Hypothalamus (tissue), 51 donors: ENCODE measurements at places on chromosomes 1 and 21.

GRCh38 chr1:234978397-234979295 is 150.0 kb downstream of the TOMM20 start:
- DNase-seq = peak; percentile 53

DNA sequence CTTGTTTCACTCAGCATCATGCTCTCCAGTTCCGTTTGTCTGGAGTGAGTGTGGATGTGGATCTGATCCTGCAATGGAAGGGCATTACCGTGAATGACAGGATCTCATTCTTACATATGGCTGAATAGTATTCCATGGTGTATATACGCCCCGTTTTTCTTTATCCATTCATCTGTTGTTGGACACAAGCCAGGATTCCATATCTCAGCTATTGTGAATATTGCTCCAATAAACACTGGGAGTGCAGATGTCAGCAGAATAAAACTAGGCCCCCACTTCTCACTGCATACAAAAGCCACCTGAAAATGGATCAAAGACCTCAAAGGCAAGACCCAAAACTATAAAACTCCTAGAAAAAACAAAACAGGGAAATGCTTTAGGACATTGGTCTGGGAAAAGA is 120.3 kb upstream of the TMPRSS2 start:
- DNase-seq = no peak

- no peak for DNase-seq
Observed at GRCh38 chr1:109091839-109092193, 1.3 kb downstream of the TMEM167B start.

DNA sequence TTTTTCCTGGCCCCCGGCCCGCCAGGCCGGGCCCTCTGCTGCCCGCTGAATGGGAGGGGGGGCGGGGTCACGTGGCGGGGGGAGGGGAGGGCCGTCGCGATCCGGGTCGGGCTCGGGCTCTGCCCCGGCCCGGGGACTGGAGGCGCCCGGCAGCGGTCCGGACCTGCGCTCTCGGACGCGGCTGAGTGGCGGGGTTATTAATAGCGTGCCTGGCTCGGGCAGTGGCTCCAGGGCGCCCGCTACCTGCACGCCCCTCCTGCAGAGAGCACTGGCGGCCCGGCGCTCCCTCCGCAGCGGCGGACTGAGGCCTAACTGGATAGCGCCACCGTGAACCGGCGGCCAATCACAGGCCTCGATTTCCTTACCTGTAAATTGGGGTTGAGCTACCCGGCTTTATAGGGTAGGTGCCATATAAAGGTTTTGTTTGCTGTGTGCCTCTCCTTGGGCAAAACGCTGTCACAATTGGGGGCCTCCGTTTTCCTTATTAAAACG is 28.1 kb downstream of the AHDC1 start:
- DNase-seq = peak; percentile 62

DNA sequence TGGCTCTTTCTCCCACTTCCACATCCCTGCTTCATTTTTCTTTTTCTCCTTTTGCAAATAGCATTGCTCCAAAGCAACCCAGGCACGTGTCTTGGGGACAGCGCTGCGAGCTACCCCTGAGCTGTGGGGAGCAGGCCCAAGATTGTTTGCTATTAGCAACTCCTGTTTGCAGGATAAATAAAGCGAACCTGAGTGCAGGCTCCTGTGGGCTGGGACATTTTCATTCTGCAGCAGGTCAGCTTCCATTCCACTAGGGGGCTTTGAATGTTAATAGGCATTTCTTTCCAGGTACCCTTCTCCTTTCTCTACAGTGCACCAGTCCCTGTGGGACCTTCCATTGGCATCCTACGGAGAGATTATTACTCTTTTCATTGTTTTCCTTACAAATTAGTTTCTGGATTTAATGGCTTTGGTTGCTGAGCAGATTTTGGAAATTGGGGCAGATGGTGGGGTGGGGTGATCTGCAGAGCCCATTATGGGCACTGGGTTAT is 54.0 kb downstream of the OLFML3 start:
- DNase-seq = no peak

DNA sequence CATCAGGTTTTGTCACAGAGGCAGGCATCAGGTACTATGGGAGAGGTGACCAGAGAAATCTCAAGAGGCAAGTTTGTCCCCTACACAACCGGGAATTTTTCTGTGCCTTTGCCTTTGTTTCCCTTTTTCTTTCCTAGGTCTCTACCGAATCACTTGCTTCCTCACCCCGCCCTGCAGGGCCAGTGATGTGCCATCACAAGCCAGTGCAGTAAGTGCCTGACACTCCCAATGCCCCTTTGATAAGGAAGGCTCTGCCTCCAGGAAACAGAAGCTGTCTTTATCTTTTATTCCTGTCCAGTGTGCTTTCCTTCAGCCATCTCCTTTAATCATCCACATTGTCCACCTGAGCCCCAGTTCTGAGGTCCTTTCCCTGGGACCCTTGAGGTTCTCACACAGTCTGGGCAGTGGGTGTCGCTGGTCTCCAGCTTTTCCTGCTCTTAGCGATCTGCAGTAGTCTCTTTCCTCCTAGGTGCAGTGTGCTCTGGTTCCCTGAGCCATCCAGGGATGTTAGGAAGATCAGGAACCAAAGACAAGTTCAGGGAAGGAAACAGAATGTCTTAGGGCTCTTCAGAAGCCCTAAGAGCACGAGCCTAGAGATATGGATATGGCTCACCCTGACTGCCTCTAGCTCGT is 36.6 kb downstream of the GJA5 start:
- no peak for DNase-seq

DNA sequence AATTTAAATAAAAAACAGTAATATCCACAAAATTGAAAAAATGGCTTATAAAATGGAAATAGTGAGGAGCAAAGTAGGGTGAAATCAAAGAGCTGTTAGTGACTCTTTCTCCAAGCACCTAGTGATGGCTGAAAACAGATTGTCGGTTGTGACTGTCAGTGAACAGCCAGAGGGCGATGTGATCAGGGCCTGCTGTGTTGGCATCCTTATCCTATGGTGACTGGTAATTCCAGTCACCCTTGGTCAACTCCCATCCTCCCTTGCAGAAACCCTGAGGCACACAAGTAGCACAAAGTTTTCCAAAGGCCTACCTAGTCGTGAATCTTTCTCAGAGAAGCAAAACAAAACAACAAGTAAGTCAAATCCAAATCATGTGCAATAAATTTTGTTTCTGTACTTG is 599.8 kb upstream of the CXADR start:
- no peak for DNase-seq

DNA sequence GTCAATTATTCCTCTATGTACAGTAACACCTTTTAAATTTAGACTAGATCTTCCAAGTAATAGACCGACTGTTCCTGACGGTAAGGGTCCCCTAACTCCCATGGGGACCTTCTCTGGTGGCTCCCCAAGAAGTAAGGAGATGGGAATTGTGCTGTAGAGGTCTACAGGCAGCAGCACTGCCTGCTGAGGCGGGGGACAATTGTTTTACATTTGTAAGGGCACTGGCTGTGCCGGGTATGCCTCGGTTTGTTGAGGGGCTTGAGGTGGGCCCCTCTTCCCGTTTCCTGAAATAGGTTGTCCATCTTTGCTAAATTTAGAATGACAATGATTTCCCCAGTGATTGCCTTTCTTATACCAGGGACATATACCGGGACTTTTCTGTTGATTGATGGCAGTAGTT is 13.1 kb upstream of the L1TD1 start:
- DNase-seq = no peak

- no peak for DNase-seq
Observed at GRCh38 chr21:38959692-38960061, 153.9 kb downstream of the ETS2 start.

- DNase-seq = no peak
Observed at GRCh38 chr1:14844356-14844755, 245.9 kb downstream of the KAZN start.

- no peak for DNase-seq
Observed at GRCh38 chr21:22292144-22292543, 1293.9 kb downstream of the NCAM2 start.

GRCh38 chr1:175630076-175630475 is 113.3 kb downstream of the TNR start:
- no peak for DNase-seq

- DNase-seq = peak; percentile 48
Observed at GRCh38 chr21:33948096-33948950, 32.7 kb upstream of the ATP5PO start.

DNA sequence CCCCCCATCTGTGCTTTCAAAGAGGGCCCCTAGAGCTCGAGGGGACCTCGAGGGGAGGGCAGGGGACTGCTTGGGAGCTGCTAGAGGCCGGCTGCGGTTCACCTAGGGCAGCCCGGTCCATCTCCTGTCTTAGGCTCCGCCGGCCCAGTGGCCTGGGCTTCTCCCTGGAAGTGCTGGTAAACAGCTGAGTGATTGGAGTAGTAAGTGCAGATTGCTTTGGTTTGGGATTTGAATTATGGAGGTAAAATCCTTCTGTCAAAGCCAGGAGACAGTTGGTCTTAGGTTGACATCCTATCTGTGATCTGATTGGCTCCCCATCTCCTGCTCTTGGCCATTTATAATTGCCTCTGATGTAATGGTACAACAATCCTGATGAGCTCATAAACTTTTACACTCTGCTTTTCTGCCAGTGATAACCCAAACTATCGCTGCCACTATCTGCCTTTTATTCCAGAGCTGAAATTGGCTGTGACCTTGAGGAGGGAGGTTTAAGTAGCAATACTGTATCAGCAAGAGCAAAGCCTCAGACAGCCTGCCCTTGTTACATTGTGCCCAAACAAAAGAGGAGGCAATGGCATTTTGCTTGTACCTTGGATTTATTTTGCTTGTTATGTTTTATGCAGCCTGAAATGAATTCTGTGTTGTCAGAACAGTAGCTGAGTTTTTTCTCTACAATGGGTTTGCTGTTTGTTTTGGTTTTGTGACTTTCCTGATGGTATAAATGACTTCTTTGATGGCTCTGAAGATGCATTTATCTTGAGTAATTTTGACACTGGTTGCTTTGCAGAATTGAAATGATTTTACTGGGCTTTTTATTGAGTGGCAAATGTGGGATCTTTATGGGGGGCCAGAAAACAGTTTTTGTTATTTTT is 2.4 kb downstream of the ARID1A start:
- peak; percentile 27 for DNase-seq

- no peak for DNase-seq
Observed at GRCh38 chr1:205576011-205576410, 55.8 kb downstream of the ELK4 start.

DNA sequence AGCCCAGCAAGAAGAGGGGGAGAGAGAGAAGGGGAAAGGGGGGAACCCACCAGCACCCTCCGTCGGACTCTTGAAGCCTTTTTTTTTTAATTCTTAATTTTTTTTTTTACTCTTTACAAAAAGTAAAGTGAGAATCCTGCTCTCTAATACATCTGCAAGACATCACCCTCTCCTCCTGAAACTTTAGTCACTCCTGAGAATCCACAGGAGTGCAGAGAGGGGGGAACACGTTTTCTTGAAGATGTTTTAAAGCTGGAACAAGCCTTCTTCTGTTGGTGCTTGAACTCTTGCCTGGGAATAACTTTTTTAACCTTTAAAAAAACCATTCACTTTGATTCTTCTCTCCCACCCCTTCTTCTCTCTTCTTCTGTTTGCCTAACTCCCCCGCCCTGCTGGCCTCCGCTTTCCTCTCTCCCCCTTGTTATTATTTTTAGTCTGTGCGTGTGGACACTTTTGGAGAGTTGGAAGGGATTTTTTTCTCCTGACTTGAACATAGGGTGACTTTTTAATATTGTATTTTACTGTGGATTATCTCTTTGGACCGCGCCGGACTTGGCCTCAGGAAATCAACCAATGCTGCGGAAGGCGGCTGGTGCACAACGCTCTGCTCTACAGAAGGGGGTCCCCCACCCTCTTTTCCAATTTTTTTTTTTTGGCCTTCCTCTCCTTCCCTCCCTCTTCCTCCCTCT is 383 bp upstream of the PRRX1 start:
- DNase-seq = no peak

GRCh38 chr1:68454534-68454933 is 4.8 kb upstream of the RPE65 start:
- DNase-seq = no peak

GRCh38 chr1:2179283-2180013 is 15.1 kb downstream of the FAAP20 start:
- DNase-seq = no peak

DNA sequence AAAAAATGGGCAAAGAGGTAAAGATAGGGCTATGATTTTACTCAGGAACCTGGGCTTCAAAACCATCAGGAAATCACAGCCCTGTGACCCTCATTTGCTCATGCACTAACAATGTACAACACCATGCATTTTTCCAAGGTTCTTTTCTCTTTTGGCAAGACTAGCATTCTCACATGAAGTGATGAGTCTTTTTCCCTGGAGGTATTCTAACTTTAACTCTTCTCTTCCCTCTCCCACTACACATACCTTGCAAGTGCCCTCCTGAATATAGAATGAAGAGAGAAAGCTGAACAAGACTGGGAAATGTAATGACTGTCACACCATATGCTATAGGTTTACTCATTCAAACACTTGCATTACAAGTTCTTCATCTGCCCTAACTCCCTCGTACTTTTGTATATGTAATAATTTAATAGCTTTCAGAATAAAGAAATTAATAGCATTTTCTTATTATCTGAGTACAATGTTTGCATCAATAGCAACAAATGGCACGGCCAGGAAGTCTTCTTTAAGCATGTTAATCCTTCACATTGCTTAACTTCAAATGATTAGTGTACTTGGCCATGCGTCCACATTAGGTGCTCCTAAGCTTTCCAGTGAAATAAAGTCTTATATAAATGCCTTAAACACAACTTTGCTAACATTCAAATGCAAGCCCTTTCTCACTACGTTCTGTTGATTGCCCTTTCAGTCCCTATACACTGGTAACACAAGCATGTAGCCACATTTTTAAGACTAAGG is 1.8 kb downstream of the NIBAN1 start:
- no peak for DNase-seq

DNA sequence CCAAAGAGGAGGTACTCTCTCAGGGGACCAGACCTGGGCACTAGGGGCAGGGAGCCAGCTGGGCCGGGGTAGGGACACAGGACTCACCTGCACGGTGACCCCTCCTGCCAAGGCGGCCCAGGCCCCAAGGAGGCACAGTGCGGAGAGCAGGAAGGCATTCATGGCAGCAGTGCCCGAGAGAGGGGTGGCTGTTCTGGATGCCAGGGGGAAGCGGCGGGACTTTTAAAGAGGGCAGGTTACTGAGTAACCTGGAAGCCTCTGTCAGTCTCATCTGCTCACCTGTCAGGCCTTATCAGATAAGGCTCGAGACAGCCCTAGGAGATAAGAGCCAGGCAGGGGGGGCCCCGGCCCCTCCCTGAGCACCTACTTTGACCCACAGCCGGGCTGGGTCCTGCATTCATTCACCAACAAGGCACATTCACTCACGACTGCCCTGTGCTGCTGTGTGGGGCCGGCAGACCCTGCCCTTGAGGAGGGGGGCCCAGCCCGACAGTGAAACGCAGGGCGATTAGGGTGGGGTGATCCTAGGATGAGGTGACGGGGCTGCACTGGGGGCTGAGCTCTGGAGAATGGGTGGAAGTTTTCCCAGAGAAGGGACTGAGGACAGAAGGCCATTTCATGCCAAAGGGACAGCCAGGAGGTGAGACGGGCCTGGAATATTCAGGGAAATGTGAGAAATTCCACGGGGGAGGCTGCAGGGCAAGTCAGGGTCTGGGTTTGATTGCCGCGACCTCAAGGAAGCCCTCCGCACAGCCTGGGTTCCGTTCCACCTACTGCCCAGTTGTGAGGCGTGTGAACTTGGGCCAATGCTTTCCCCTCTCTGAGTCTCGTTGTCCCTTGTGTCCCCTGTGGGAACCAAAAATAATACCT is at the start of gene GUCA2A:
Gene GUCA2A (minus strand): TSS at position 195 of the 870 bp plus-strand sequence. CDS start 33 bp downstream, at position 162.
- no peak for DNase-seq

- DNase-seq = no peak
Observed at GRCh38 chr1:20609541-20609940, 20.6 kb downstream of the CDA start.

- no peak for DNase-seq
Observed at GRCh38 chr1:181448461-181448860, 34.9 kb upstream of the CACNA1E start.

GRCh38 chr1:8217011-8217711 is 100.8 kb upstream of the SLC45A1 start:
- no peak for DNase-seq
